ENCODE measurements at places on chromosomes 6 and 20.

- no peak for DNase-seq
Measured at GRCh38 chr6:107534571-107535141, 44.7 kb downstream of the SOBP start.

- DNase-seq, result no peak
Measured at GRCh38 chr20:10805764-10806163, 132.0 kb upstream of the JAG1 start.

GRCh38 chr20:9163251-9163650, 94.4 kb downstream of the PLCB4 start:
- DNase-seq, result no peak

GRCh38 chr6:78251931-78252330, 599.1 kb downstream of the MEI4 start:
- no peak for DNase-seq

- DNase-seq, result no peak
Measured at GRCh38 chr6:15442467-15442866, 196.6 kb downstream of the JARID2 start.

GRCh38 chr20:41425180-41425884, 58.7 kb upstream of the EMILIN3 start:
- DNase-seq, result no peak

- DNase-seq, result no peak
Measured at GRCh38 chr6:89679215-89680120, 40.9 kb upstream of the LYRM2 start.

DNA sequence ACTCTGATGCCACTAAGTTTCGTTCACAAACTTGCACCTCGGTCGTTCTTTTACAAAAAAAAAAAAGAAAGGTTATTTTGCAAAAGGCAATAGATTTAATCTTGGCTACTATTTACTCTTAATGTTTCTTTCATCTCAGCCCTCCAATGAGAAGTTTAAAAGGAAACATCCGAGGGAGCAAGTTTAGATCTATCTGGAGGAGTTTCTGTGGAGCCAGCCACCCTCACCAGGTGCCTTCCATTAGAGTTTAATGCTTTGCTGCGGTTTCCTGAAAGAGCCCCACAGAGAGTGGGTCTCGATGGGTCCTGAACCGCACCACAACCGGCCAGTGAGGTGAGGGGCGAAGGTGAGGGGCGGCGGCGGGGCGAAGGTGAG, 632 bp downstream of the PRKN start:
- no peak for DNase-seq

GRCh38 chr6:90938122-90938521, 351.2 kb upstream of the MAP3K7 start:
- no peak for DNase-seq

GRCh38 chr6:31068669-31069340, 43.6 kb downstream of the C6orf15 start:
- DNase-seq, result peak; percentile 73

DNA sequence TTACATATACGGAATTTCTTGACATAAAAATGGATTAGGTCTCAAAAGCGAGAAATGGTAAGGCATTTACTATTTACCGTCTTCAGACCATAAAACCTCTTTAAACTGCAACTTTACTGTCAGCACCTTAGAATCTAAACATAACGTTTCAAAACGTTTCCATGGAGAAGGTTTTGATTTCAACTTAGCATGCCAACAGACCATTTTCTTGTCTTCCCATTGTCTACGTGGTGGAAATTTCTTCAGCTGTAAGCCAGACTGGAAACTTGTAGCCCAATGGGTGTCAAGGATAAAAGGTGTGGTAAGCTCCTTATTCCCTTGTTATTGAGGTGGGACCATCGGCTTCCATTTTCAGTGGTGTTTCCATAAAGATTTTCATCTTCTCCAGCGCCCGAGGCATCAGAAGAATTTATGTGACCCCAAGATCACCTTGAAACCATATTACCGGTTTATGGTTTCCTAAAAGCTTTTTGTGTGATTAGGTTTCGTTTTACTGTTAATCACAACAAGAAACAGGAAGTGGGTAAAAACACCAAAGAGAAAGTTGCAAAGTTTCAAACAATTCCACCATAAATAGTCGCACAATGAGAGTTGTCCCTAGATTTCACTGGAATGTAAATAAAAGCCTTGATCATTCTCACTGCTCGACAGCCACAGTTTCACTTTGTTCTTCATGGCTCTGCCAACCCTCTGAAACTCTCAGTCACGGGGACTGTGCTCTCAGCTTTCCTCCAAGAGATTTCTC, 63.0 kb upstream of the CD2AP start:
- no peak for DNase-seq

- DNase-seq, result no peak
Measured at GRCh38 chr6:44333942-44334341, 8.5 kb upstream of the SPATS1 start.

DNA sequence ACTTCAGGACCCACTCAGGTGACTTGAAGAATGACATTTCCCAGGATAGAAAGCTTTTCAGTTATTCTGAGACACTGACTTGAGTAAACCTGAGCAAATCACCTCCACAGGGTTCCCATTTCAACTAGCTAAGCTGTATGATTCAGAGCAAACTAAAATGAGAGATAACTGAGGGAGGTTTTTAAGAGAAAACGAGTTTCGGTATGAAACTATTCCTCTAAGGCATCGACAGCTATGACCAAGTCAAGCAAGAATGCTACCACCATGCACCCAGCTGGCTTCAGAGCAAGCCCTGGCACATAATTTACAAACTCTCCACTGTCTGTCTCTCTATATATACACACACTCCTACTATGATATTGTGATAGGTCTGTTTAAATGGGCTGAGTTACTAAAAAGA, 75.4 kb downstream of the PERP start:
- no peak for DNase-seq

GRCh38 chr6:1908784-1909183, 299.1 kb downstream of the FOXC1 start:
- no peak for DNase-seq

GRCh38 chr6:139364302-139364981, 10.0 kb downstream of the CITED2 start:
- no peak for DNase-seq

DNA sequence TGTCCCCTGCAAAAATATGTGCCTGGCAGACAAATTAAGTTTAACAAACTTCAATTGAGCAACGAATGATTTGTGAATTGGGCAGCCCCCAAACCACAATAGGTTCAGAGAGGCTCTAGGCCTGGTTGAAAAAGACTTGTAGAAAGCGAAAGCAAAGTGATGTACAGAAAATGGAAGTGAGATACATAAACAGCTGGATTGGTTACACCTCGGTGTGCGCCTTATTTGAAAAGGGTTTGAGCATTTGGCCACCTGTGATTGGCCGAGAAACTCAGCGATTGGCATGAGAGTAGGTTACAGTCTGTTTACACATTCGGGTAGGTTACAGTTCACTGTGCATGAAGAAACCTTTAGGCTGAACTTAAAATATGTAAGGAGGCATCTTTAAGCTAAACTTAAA, 136.9 kb downstream of the CD83 start:
- no peak for DNase-seq

DNA sequence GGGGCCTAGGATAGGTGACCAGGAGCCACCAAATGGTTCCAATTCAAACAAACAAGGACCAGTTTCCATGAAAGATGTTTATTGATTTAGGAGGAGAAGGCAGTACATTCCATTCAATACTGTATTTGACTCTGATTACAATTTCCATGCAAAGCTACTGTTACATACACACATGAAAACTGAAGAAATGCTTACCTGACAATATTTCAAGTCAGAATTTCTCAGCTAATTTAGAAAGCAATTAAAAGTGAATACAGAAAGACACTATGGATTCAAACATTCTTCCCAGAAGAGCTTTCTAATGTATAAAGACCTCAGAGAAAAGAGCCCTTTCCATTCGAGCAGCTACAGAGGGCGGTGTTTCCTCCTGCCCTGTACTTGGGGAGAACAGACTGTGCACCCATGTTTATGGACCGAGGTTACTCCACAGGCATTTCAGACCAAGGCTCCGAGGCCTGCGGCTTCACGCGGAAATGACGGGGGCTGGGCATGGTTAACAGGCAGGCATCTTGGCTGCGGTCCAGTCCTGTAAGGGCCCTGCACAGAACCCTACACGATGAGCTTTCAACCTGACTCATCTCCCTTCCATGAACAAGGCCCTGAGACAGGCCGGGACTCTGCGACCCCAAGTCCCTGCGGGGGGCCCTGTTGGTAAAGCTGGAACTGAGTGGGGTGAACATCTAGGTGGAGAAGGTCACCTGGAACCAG, 25.7 kb upstream of the TCFL5 start:
- no peak for DNase-seq

DNA sequence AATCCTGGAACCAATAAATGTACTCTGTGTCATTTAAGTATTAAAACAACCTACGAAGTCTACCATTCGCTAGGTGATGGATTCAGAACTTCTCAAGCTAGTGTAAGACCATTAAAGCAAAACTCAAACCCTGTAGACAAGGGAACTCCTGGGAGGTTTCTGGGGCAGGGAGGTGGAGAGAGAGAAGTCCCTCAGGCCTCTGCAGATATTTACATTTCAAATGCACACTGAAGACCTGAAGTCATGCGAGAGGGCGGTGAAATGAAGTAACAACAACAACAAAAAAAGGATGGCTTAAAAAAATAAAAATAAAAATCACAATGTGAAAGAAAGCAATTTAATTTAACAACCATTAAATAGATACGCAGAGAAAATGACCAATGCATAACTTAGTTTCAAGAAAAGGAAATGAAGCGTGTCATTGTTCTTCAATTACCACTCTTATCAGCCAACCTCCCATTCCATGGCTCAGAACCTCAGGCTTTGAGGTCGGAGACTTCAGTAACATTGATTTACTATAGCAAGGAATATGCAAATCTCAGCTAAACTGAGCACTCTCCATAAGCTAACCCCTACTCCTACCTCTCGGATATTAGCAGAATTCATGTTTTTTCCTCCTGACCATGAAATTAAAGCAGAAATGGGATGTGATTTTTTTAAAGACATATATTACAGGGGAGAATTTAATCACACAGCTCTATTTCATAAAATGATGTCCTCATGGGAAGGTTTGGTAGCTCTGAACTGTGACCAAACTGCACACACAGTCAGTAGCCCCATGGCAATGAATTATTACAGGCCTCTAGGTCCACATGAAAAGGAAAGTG, 140.6 kb downstream of the KIF16B start:
- DNase-seq, result no peak

DNA sequence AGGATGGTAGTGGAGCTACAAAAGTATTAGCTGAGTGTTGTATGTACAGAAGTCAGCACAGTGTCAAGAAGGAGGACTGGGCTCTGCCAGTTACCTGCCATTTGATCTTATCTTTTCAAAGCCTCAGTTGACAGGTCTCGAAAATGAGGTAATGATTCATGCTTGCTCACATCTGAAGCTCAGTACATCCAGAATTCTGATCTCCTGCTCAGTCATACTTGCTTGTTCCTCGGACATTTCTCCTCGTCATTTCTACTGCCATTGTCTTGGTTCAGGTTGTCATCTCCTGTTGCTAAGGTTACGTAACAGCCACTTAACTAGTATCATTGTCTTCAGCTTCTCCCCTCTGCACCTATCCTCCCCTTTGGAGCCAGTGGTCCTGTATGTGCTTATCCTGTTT, 89.5 kb downstream of the SLX4IP start:
- DNase-seq, result no peak

GRCh38 chr20:60467771-60468170, 509.5 kb downstream of the CDH26 start:
- DNase-seq, result no peak

DNA sequence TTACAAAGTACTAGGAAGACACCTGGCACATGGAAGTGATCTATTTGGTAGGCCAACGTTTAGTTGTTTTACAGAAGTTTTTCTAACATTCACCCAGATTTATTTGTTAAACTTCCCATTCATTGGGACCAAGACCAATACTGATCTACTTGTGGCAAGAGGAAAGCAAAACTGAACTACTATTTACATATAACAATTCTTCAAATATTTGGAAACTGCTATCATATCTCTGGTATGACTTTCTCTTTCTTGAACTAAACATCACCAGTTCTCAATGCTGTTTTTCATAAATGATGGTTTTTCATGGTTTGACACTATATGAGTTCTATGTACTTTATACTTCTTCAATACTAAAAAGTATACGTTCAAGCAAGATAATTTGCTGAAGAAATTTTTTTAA, 189.2 kb downstream of the ASCC3 start:
- DNase-seq, result no peak

DNA sequence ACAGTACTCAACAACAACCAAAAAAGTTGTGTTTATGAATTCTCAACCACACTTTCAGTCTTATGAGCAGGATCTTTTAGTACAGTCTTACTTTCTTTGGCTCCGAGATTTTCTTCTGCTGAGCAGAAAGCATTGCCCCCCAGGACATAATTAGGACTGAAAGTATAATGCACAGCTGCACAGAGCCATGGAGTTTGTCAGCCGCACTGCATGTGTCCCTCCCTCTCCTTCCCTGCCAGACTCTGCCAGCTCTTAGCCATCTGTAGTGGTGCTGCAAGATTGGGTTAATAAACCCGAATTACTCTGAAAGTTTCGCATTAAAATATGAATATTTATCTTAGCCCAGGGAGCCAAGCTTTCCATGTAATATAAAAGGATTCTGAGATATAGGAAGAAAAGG, 179.6 kb upstream of the PTCHD4 start:
- DNase-seq, result no peak

- DNase-seq, result no peak
Measured at GRCh38 chr6:53866226-53866625, 71.4 kb downstream of the LRRC1 start.

- no peak for DNase-seq
Measured at GRCh38 chr6:60952500-60952899, 1333.5 kb downstream of the KHDRBS2 start.

All from left forelimb (tissue), 1 donor.